ENCODE measurements at places on chromosomes 3 and 15.

- peak; percentile 24 for DNase-seq
These were observed 90.7 kb downstream of the ATP8B4 start for GRCh38 chr15:50028326-50028725.

- no peak for DNase-seq
These were observed 15.1 kb downstream of the AVEN start for GRCh38 chr15:34023907-34024306.

- no peak for DNase-seq
These were observed 63.4 kb downstream of the CYP19A1 start for GRCh38 chr15:51274956-51275355.

DNA sequence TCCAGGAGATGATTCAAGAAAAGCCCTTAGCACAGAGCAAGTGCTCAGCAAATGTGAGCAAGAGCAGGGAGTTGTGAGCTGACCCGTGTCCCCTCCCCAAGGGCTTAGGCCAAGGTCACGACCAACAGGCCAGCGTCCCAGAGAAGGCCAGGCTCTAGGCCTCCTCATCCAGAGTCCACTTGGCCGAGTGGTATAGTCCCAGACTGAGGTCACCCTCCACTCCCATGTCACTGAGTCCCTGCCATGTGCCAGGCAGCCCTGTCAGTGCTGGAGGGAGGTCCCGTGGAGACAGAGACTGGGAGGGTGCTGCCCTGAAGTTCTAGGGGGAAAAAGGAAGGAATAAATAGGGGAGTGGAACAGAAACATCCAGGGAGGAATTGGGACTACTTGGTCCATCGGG lies 44.0 kb downstream of the TPRA1 start:
- DNase-seq, result no peak

- no peak for DNase-seq
These were observed 155.6 kb downstream of the SEMA6D start for GRCh38 chr15:47872869-47873432.

- DNase-seq, result no peak
These were observed 58.6 kb upstream of the MCF2L2 start for GRCh38 chr3:183487016-183487415.

- DNase-seq, result no peak
These were observed 9.4 kb downstream of the TMOD2 start for GRCh38 chr15:51760805-51761204.

- DNase-seq, result no peak
These were observed 272.5 kb downstream of the TBC1D5 start for GRCh38 chr3:17469954-17470353.

DNA sequence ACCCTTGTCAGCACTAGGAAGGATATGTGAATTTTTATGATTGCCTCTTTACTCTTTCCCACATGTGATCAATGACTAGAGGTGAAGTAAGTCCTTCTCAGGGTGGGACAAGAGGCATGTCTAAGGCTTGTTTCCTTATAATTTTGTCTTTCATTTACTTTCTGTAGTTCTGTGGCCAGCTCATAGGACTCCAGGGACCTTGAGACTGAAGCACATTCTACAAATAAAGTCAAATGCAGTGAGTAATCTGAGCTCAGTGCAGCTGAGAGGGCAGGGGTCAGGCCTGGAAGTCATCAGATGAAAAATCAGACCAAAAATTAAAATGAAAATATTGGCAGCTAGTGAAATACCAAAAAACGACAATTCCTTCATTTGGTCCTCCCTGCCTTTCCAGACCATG lies 424.7 kb upstream of the THBS1 start:
- no peak for DNase-seq

- DNase-seq, result no peak
These were observed 755.9 kb upstream of the LMCD1 start for GRCh38 chr3:7745711-7746110.

GRCh38 chr3:33918126-33918756 lies 119.8 kb downstream of the PDCD6IP start:
- DNase-seq, result no peak

DNA sequence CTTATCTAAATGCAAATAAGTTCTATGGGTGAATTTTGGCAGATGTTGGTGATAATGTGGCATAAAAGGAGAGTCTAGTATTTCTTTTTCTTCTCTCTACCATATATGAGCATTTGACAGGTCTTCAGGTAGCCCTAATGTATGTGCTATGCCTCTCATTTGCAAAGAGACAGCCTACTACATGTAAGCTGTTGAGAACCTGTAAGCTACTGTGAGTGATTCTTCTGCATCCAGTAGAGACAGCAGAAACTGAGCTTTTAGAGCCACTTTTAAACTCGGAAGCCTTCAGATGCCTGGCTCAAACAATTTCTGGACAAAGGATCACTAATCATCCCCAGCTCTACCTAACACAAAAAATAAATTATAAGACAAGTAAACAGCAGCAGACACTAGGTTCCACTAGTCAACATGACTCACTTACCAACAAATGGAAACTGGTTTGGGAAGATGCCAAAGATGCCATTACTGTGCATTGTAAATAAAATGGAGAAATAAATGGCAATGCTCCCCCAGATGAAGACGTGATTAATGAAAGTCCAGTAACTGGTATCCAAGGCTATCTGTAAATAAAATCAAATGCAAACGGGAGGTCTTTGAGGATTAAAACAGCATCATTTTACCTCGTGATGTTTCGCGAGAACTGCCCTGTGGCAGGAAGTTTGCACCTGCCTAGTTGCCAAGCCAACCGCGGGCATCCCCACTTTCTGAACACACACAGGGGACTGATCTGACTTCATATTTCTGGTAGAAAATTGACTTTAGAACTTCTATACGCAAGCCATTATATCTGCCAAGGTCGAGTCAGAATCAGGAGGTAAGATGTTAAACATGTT lies 245.3 kb downstream of the DTWD1 start:
- DNase-seq, result no peak

DNA sequence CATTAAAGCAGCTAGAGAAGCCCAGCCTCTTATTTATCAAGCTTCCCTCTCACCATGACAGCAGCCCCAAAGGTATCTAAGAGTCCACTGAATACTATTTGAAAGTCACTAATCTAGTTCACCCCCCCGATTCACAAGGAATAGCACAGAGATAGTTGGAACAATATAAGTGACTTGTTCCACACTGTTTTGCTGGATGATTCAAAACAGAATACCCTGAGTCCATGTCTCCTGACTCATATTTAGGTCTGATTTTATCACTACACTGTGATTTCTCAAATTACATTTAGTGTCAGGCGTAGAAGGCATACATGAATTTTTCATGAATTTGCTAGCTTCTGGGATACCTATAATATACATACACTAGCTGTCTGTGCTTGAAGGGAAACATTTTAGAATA lies 18.7 kb upstream of the EOGT start:
- DNase-seq, result no peak

DNA sequence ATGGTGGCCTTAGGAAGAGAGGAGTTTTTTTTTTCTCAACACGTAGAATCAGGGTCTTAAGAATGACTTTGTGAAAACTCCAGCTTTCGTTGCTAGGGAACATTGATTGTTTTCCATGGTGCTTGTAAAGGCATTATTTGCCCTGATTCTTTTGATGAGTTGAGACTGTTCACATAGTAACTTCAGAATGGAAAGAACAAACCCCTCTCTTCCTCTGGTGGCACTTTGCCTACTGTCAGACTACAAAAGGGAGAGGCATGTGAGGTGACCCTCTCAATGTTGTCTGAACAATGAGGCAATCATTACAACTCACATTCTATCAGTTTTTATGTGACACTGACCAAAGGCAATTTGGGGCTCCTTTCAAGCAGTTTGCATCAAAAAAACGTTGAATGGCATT lies 477.8 kb downstream of the FGF12 start:
- no peak for DNase-seq

DNA sequence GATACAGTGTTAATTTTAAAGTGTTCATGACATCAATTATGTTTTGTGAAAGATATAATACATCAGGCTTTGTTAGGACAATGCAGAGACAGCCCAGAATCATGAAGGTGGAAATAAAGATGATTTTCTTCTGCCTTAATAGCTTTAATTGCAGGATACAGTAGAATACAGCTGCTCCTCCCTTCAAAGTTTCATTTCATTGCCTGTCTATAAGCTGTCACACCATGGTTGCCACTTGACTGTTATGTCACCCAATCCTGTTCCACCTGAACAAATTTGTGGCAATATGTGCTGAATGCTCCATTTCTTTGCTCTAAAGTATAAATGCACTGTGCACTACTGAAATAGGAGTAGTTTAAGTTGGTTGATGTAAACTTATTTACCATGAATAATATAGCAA lies 537.8 kb upstream of the ROBO2 start:
- DNase-seq, result no peak

GRCh38 chr15:71853543-71853942 lies 43.2 kb downstream of the NR2E3 start:
- no peak for DNase-seq

DNA sequence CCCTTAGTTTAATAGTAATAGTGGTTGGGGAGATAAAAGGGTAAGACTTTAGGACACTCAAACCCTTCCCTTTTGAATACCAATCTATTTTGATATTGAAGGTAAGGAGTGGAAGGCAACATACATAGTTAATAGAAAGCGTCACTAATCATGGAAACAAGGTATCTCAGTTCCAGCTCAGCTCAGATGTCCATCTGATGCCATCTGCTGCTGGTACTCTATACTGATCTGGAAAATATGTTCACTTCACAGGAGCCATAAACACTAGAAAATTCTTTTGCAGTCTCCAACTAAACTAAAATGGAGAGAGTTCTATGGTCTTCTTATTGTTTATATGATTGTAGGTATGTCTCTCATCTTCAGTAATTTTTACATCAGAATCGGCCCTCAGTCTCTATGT lies 1777.1 kb downstream of the OTOL1 start:
- no peak for DNase-seq

GRCh38 chr3:109994853-109995252 lies 657.5 kb upstream of the DPPA4 start:
- peak; percentile 10 for DNase-seq

All from urothelium cell line (cell line).